ENCODE measurements at places on chromosomes 1 and 21.

GRCh38 chr1:150366416-150367296 lies 2.7 kb downstream of the RPRD2 start:
- DNase-seq, result no peak

- DNase-seq, result no peak
These were observed 24.7 kb downstream of the ACKR1 start for GRCh38 chr1:159229260-159229885.

GRCh38 chr1:156474966-156475365 lies 25.6 kb downstream of the MEF2D start:
- DNase-seq, result no peak

DNA sequence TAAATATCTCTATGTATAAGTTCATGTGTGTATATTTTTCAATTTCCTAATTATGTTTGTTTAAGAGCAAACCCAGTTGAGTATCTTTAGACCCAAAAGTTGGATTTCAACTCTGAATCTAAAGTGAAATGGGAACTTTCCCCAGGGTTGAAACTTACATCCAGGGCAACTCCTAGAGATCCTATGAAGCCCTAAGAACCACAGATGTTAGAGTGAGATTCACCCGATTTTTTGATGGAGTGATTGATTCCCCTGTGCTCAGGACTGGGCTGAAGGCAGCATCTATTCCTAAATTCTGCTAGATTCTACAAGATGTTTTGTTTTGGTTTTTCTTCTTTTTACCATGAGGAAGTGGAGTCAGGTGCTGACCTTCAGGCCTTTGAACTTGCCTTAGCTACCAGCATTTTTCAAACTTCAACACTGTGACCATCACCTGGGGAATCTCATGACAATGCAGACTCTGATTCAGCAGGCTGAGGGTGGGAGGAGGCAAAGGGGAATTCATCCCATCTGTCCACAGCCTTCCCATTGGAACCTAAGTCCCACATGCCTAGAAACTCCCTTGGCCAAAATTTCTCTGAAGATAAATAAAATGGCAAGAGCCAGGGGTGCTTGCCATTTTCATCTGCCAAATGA lies 145.5 kb downstream of the ETS2 start:
- DNase-seq, result no peak

- DNase-seq, result no peak
These were observed 684 bp downstream of the ZBTB8B start for GRCh38 chr1:32465578-32465933.

- no peak for DNase-seq
These were observed 34.0 kb downstream of the SLC45A1 start for GRCh38 chr1:8351693-8352470.

DNA sequence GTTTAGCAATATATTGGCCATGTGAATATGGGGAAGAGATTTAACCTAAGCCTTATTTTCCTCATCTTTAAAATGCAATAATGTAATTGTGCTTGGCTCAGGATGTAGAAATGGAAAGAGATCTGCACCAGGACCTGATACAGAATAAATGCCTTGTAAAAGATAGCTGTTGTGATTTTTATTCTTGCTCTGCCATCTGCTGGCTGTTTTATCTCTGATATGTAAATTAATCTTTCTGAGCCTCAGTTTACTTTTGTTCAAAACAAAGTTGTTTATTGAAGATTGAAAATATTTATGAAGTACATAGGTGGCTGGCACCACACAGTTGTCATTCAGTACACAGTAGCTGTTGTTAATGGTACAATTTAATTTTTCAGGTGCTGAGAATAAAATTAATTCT lies 21.9 kb downstream of the ZYG11B start:
- DNase-seq, result no peak

- no peak for DNase-seq
These were observed 169.0 kb downstream of the LBR start for GRCh38 chr1:225258811-225259210.

GRCh38 chr21:46111193-46111571 lies 13.3 kb downstream of the COL6A2 start:
- DNase-seq, result no peak

- no peak for DNase-seq
These were observed 201.2 kb upstream of the L1TD1 start for GRCh38 chr1:61993331-61993961.

- DNase-seq, result no peak
These were observed 28.5 kb downstream of the PODN start for GRCh38 chr1:53090227-53091147.

DNA sequence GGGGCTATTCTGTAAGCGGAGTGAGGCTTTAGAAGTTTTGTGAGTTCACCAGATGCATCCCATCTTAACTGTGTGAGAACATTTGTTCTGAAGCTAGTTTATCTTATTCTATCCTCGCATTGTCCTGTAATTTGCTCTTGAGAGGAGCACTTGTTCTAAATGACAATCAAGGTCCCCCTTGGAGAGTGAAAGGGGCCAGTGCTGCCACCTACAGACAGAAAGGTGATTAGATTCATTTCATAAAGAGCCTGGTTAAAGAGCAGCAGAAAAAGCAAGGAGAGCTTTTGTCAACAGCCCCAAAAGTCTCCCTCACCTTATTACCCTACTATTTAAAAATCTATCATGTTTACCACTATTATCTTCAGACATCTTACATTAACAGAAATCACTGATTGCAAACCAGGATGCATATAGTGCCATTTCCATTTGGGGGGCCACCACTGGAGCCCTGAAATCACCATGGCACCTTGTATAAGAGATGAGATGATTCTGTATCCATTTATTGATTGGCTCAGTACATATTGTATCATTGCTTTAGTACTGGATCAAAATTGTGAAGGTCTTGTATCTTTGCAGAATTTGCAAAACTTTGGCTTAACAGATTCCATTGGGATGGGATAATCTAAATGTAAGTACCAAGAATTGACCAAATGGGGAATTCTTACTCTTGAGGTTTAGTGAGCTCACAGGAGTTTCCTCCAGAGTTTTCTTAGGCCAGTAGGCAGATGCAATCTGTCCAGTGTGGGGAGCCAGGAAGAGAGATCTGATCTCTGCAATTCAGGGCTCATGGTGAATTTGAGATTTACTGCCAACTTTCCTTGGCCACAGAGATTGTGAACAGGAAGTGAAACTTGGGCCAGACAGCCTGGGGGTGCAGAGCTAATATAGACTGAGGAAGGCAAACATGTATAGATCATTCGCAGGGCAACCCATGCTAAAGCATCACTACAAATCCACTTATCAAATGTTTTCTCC lies 64.3 kb upstream of the TRABD2B start:
- peak; percentile 70 for DNase-seq

DNA sequence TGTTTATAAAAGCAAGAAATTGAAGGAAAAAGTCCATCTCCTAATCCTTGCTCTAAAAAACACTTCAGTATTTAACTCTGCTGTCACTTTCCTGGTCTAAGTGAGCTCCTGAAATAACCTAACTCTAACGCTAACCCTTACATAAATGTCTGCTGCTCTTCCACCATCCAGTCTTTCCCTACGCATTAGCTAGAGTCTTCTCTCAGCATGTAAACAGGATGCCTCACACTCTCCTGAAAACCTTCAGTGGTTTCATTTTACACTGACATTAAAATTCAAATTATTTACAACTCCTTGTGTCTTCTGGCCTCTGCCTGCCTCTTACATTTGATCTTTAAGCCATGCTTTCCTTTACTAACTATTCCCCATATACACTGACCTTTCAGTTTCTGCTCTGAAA lies 697.6 kb upstream of the CXADR start:
- DNase-seq, result no peak

- DNase-seq, result no peak
These were observed 137.3 kb downstream of the SLC30A10 start for GRCh38 chr1:219790834-219791615.

- no peak for DNase-seq
These were observed 7.7 kb upstream of the ALG14 start for GRCh38 chr1:95080446-95080845.

DNA sequence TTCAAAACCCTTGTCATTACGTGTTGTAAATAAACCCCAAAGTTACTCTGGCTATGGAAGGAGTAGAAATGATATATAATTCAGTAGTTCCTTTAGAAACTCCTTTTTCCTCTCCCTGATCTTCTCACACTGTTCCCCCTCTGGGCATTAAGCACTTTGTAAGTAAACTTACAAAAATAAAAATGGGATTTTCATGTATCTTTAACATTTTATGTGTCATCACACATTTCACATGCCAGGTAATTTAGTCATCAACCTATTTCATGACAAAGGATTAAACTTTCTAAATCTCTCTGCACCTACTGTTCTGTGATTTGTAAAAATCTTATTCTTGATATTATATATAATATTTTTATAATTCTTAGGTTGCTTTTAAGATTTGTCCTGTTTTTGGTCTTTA lies 176.9 kb downstream of the NEK7 start:
- no peak for DNase-seq

DNA sequence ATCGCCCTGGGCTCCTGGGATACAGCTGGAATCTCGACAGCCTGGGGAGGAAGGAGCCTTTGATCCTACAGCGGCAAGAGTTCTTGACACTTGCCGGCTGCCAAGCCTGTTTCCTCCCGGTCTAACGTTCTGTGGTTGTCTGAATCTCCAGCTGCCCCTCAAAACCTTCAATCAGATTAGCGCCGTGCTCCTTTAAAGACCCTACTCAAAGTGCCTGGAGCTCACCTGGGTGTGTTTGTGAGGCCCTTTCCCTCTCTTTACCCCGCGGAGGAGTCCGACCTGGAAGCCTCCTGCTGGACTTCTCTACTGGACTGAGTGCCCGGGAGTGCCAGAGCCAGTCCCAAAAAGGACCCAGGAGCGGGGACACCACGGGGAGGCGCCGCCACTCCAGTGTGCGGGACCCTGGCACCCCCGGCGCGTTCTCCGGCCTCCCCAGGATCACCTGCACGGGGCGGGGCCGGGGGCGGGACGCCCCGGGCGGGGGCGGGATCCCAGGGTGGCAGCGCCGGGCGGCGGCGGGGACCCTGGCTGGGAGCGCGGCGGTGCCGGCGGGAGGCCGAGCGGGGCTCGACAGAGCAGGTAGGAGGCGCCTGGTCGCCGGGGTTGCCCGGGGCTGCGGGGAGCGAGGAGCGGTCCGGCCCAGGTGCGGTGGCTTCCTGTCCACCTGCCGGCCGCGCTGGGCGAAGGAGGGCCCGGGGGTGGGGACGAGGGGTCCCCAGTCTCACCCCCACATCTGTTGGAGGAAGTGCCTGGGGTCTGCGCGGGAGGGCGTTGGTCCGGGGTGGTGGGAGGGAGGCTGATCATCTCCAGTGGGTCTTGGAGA lies at the start of gene NCMAP:
Gene NCMAP (plus strand): TSS at position 497 of the 823 bp plus-strand sequence. CDS start 39,344 bp downstream, outside the sequence.
- DNase-seq, result no peak

GRCh38 chr1:246753670-246754535 lies 29.7 kb downstream of the SCCPDH start:
- peak; percentile 39 for DNase-seq

DNA sequence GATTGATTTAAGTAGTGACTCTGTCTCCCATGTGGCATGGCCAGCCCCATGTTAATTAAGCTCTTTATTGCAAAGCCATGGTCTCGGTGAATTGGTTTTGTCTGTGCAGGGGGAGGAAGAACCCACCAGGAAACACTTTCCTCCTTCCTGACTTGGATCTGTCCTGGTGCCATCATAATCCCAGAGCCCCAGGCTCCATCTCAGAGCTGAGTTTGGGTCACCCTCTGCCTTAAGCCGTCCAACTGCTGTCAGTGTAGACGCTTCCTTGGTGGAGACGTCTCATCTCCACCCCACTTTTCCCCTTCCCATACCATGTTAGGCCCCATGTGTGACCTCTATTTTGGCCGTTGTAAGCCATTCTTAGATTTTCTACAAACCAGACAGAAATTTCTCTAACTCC lies 36.0 kb upstream of the COL6A2 start:
- no peak for DNase-seq

- no peak for DNase-seq
These were observed 343.2 kb downstream of the OLFM3 start for GRCh38 chr1:101653482-101653946.

- no peak for DNase-seq
These were observed 27.2 kb downstream of the TCEANC2 start for GRCh38 chr1:54080598-54081049.

DNA sequence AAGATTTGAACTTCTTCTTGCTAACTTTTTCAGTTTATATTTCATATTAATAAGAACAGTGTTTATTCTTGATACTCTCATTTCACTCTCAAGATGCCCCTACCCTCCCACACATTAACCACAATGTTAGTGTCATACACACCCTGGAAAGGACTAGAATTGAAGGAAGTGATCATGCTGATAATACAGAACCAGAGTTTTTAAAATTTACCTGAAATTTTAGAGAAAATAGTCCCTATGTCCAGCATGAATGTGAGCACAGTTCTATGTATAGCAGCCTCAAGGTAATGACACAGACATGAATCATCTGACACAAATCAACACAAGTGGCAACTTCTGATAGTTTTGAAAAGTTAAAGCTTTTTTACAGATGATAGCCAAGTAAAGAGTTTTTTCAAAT lies 26.0 kb downstream of the RGS1 start:
- DNase-seq, result no peak

- no peak for DNase-seq
These were observed 146.7 kb downstream of the KCNT2 start for GRCh38 chr1:196461521-196461920.

GRCh38 chr1:217274927-217275654 lies 355.8 kb downstream of the GPATCH2 start:
- no peak for DNase-seq

DNA sequence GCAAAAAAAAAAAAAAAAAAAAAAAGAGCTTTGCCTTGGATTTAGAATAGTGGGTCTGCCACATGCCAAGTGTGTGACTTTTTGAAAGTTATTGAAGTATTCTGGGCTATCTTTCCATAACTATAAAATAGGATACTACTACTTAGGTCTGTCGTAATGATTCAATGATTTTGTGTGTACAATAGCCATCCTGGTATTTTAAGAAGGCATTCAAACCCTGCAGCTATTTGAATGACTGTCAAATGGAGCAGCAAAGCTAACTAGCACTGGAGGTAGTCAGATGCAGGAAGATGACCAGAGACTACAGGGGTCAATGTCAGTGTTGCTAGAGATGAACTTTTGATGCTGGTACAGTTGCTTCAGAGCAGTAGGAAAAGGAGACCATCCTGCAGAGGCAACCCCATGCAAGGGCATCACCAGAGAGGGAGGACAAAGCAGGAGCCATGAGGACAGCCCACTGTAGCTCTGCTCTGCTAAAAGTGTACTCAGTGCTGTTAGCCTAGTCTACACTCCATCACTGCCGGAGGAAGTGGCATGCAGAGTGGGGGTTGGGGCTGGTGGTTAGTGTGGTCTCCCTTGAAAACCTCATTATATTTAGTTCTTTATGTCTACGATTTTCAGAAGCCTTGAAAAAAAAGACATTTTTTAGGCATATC lies 29.0 kb downstream of the DUSP10 start:
- no peak for DNase-seq

DNA sequence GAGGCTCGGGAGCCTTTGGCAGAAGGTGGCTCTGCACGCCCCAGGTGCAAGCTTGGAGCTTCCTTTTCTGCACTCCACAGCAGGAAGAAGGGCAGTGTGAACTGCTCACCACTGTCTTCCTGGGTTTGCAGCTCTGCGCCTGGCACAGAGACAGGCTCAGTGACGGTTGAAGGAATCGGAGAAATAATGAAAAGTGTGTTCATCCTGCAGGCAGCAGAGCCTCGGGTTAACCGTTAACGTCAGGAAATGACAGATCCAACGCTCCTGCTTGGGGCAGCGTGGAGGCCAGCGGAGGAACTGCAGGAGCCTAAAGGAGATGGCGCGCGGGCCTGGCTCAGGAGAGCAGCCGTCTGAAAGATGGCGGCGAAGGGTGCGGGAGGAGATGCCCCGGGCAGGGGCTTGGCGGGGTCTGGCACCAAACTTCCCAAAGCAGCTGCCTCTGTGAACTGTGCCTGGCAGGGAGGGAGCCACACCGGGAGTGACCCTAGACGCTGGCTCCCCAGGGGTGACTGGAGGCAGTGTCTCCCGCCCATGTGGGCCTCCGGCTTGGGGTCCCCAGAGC lies 10.9 kb upstream of the SAMD11 start:
- DNase-seq, result no peak

Measured in NCI-H1694 treated with DMSO at 0.1 percent for 48 hours (cell line).